Thymus (tissue), 14 donors: ENCODE measurements at places on chromosomes 11 and 22. TPM values are rescaled to one million over a fixed set of nuclear protein-coding genes. Genes with fewer than 3 reads are reported as not detected.

POU2AF1 gene
- total RNA-seq: 0.90 TPM

GRCh38 chr11:98234698-98235097 is 786.1 kb upstream of the CNTN5 start:
- no peak for DNase-seq

- no peak for DNase-seq
Observed at GRCh38 chr11:1172729-1173117, 15.0 kb downstream of the MUC5AC start.

GRCh38 chr11:33731723-33732531 is 4.3 kb downstream of the CD59 start:
- DNase-seq: no peak

- DNase-seq: peak; percentile 96
Observed at GRCh38 chr11:31369348-31370329, at the start of the genes DCDC1 and DNAJC24. Gene DCDC1, minus strand, starts transcription at chr11:31369739. Its CDS starts 41,459 bp downstream, at chr11:31328280. Gene DNAJC24, plus strand, starts transcription at chr11:31369860. Its CDS starts 889 bp downstream, at chr11:31370749.

GRCh38 chr11:101429703-101430540 is 153.9 kb downstream of the TRPC6 start:
- DNase-seq: no peak
